ENCODE measurements at places on chromosomes 7 and 10. TPM values are rescaled to one million over a fixed set of nuclear protein-coding genes. Genes with fewer than 3 reads are reported as not detected.
A peak's percentile ranks its signal among the peaks of the same experiment; 100 is the strongest.

DNA sequence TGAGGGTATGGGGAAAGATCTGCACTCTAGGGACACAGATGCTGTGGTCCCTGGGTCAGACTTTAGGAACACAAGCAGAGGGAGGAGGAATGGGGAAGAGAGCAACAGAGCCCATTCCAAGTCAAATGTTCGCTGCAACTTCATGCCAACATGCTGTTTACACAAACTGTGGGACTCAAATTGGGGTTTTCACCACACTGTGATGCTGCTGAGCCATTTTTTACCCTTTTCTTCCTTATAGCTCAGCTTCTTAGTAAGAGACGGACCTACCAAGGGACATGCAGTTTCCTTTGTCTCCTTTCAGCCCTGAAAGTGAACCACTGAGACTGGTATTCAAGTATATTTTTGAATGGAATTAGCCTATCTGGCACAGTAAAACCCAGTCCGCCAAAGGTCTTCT lies 64.3 kb upstream of the AGK start:
- no peak overlapping the region for H3K4me3 ChIP-seq
- H3K4me1 ChIP-seq = no peaks in the 10 kb centered on the region
- no peak overlapping the region for H3K27ac ChIP-seq
- H3K27me3 ChIP-seq = no peaks in the 10 kb centered on the region

DNA sequence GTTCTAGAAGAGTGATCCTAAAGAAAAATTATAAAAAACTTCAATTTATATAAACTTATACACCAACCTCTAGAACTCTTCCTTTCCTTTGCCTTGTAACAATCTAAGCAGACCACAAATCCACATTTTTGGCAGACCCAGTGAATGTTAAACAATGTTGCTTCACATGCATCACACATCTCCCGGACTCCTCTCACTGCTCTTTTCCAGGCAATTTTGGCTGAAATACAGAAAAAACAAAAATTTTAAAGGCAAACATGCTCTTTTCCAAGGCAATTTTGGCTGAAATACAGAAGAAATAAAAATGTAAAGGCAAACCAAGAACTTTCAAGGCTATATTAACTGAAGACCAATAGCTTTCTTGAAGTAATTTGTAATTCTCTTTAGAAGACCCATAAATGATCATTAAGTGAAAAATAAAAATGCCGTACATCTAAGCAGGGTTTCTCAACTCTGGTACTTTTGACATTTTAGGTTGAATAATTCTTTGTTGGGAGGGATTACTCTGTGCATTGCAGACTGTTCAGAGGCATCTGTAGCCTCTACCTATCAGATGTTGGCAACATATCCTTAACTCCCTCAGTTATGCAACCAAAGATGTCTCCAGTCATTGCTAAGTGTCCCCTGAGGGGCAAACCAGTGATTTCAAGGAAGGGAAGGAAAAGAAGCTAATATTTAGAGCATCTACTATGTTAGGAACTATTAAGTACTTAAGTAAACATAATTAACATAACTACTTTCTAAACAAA lies 64.4 kb downstream of the NRBF2 start:
- peaks cover 5% of the 10 kb centered on the region for H3K4me1 ChIP-seq
- H3K27me3 ChIP-seq = no peaks in the 10 kb centered on the region
- no peak for DNase-seq
- no peak overlapping the region for H3K27ac ChIP-seq
- H3K36me3 ChIP-seq = peaks cover 100% of the 10 kb centered on the region
- no peak overlapping the region for H3K4me3 ChIP-seq

DNA sequence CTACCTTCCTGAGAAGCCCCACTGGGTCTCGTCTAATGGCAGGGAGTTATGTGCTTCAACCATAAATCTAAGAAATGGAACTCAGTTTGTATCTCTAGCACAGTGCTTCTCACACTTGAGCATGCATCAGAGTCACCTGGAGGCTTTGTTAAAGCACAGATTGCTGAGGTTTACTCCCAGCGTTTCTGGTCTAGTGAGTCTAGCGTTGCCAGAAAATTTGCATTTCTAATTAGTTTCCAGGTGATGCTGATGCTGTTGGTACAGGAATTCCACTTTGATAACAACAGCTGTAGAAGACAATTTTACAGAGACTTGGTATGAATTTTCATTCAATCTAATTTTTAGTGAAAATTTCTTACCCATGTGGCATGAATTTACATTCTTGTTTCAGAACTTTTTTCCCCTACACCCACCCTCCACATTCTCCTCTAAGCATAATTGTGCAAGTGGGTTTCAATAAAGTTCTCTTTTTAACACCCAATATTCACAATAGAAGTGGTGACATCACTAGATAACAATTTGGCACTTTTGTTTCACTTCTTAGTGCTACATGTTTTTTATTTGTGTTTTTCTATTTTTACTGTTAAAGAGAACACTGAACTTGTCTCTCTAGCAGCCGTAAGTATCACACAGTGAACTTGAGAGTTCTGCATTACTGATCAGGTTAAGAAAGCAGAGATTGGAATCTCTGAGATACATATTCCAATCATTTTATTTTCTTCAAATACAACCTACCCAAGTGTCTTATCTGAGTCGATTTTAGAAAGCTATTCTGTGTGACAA lies 48.4 kb upstream of the BET1 start:
- no peaks in the 10 kb centered on the region for H3K4me1 ChIP-seq
- H3K27me3 ChIP-seq = no peaks in the 10 kb centered on the region
- H3K4me3 ChIP-seq = no peak overlapping the region
- peak overlapping the region; percentile 56 for H3K27ac ChIP-seq
- H3K36me3 ChIP-seq = no peaks in the 10 kb centered on the region
- DNase-seq = no peak

GRCh38 chr10:53846809-53847208 lies 954.2 kb downstream of the PCDH15 start:
- no peak overlapping the region for H3K4me3 ChIP-seq
- no peaks in the 10 kb centered on the region for H3K36me3 ChIP-seq
- H3K4me1 ChIP-seq = no peaks in the 10 kb centered on the region
- no peak overlapping the region for H3K27ac ChIP-seq
- no peak for DNase-seq
- no peaks in the 10 kb centered on the region for H3K27me3 ChIP-seq

DNA sequence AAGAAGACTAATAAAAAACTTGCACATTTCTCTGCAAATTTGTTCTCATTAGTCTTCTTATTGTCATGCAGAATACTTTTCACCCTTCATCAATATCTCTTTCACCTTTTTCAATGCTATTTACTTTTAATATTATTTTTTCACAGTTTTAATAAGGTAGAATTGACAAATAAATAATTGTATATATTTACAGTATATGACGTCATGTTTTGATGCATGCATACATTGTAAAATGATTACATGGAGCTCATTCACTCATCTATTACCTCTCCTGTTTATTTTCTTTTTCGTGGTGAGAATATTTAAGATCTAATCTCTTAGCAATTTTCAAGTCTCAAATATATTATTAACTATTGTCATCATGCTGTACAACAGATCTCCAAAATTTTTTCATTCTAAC lies 658.2 kb upstream of the MKI67 start:
- no peak overlapping the region for H3K27ac ChIP-seq
- no peak for DNase-seq
- H3K36me3 ChIP-seq = no peaks in the 10 kb centered on the region
- no peak overlapping the region for H3K4me3 ChIP-seq

GRCh38 chr10:12214763-12215218 lies 18.8 kb downstream of the CDC123 start:
- no peak for DNase-seq
- H3K27ac ChIP-seq = peak overlapping the region; percentile 72
- H3K27me3 ChIP-seq = no peaks in the 10 kb centered on the region
- peaks cover 33% of the 10 kb centered on the region for H3K4me1 ChIP-seq
- H3K4me3 ChIP-seq = no peak overlapping the region
- H3K36me3 ChIP-seq = peaks cover 63% of the 10 kb centered on the region

Gene NANOS1
- 0.68 TPM for total RNA-seq

- H3K4me3 ChIP-seq = no peak overlapping the region
- peak; percentile 57 for DNase-seq
- no peaks in the 10 kb centered on the region for H3K36me3 ChIP-seq
- peak overlapping the region; percentile 38 for H3K27ac ChIP-seq
- no peaks in the 10 kb centered on the region for H3K27me3 ChIP-seq
These were observed 29.6 kb upstream of the INPP5A start for GRCh38 chr10:132507956-132508490.

Gene ZNF853
- 8.1 TPM for total RNA-seq

DNA sequence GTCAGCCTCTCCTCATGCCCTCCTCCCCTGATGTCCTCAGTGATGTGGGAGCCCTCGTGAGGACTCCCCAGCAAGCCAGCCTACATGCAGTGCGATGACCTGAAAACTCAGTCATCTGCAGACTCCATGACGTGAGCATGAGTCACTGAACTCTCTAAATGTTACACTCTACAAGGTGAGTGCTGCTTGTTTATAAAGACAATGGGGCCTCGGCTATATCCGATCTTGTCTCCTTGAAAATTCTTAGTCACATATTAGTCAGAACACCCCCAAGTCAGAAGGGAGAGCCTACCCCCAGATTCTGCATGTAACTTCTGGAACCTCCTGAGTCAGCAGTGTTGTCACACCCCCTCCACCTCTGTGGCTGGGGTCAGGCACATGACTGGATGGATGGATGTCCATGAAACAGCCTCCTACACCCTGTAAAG lies 673.8 kb downstream of the INHBA start:
- no peaks in the 10 kb centered on the region for H3K4me1 ChIP-seq
- H3K36me3 ChIP-seq = no peaks in the 10 kb centered on the region
- H3K27me3 ChIP-seq = no peaks in the 10 kb centered on the region
- no peak overlapping the region for H3K27ac ChIP-seq
- no peak for DNase-seq

Gene HOXA9
- total RNA-seq = 1.2 TPM

DNA sequence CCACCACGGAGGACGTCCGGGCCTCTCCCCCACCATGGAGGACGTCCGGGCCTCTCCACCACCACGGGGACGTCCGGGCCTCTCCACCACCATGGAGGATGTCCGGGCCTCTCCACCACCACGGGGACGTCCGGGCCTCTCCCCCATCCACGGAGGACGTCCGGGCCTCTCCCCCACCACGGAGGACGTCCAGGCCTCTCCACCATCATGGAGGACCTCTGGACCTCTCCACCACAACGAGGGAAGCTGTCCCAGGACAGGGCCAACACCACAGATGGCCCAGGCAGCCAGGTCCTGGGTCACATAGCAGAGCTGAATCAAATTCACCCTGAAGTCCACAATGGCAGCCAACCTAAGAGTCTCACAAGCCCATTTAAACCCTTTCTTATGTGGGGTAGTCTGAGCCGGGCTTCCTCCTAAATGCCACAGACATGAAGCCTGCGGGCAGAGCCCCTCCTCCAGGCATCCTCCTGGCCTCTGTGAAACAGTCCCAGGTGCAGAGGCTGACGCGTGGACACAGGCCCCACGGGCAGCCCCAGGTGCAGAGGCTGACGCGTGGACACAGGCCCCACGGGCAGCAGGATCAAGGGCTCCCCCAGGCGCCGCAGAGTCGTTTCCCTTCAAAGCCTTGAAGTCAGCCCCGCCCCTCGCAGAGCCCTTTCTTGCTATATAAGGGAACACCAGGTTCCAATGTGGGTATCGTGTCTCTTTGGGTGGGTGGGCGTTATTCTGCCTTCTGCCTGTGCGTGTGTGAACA lies 47.0 kb downstream of the FOXL3 start:
- no peak overlapping the region for H3K27ac ChIP-seq
- peaks cover 15% of the 10 kb centered on the region for H3K27me3 ChIP-seq
- no peak overlapping the region for H3K4me3 ChIP-seq
- peak; percentile 69 for DNase-seq
- peaks cover 16% of the 10 kb centered on the region for H3K4me1 ChIP-seq

GRCh38 chr10:33783078-33783477 lies 448.6 kb upstream of the NRP1 start:
- DNase-seq = no peak
- no peaks in the 10 kb centered on the region for H3K36me3 ChIP-seq
- no peak overlapping the region for H3K27ac ChIP-seq
- H3K4me1 ChIP-seq = no peaks in the 10 kb centered on the region
- H3K4me3 ChIP-seq = no peak overlapping the region

- H3K36me3 ChIP-seq = peaks cover 5% of the 10 kb centered on the region
- no peaks in the 10 kb centered on the region for H3K4me1 ChIP-seq
These were observed 184.2 kb downstream of the KMT2E start for GRCh38 chr7:105198223-105198622.

DNA sequence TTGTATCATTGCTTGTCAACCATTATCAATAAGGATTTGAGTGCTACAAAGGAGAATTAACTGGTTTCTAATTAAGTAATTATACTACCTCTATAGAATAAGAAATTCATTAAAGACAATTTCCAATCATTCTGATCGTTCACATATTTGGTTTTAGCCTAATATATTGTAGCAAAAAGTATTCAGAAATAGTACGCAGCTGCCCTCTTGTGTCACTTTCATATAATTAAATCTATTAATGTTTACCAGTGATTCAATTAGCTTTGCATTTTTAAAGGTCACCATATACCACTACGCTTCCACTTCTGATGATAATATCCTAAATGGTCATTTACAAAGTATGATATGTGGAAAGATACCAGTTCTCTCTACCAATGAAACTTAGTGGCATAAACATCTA lies 128.3 kb downstream of the NEBL start:
- no peaks in the 10 kb centered on the region for H3K4me1 ChIP-seq
- no peaks in the 10 kb centered on the region for H3K36me3 ChIP-seq
- H3K4me3 ChIP-seq = no peak overlapping the region
- no peak overlapping the region for H3K27ac ChIP-seq
- DNase-seq = no peak

Gene HSPB1
- 227 TPM for total RNA-seq

GRCh38 chr10:96513698-96514561 lies at the start of gene TLL2:
Gene TLL2, minus strand, starts transcription at chr10:96513926. Its CDS starts 241 bp downstream, at chr10:96513685.
- peaks cover 19% of the 10 kb centered on the region for H3K4me1 ChIP-seq
- H3K36me3 ChIP-seq = no peaks in the 10 kb centered on the region
- DNase-seq = peak; percentile 93
- H3K27me3 ChIP-seq = peaks cover 13% of the 10 kb centered on the region

DNA sequence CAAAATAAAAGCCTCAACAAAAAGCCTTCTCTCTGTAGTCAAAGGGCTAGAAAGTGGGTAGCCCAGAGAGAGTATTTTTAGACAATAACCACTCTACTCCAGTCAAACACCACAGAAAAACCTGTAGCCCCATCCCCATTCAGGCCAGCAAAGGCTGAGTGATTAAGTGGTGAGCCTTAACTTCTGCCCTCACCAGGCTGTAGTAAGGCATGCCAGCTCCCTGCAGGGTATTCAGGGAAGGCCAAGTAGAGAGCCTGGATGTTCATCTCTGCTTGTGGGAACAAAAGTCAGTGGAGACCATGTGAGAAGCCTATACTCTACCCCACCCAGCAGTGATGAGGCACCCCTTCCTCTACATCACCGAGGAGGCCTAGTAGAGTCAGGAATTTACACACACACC lies 51.2 kb downstream of the HIF1AN start:
- no peaks in the 10 kb centered on the region for H3K27me3 ChIP-seq
- no peaks in the 10 kb centered on the region for H3K4me1 ChIP-seq
- no peak overlapping the region for H3K4me3 ChIP-seq
- DNase-seq = no peak
- H3K27ac ChIP-seq = no peak overlapping the region

All from spleen (tissue), 13 donors.